Muscle of arm (tissue), 14 donors: ENCODE measurements at places on chromosomes 2 and 18. TPM values are rescaled to one million over a fixed set of nuclear protein-coding genes. Genes with fewer than 3 reads are reported as not detected.

The SF3B1 gene
- polyA plus RNA-seq: 380 TPM

The CCDC93 gene
- polyA plus RNA-seq: 29.8 TPM

The SIX3 gene
- polyA plus RNA-seq: not detected

The LHCGR gene
- polyA plus RNA-seq: not detected

The EMILIN1 gene
- 107 TPM for polyA plus RNA-seq

The DYNAP gene
- not detected for polyA plus RNA-seq

The DOK6 gene
- not detected for polyA plus RNA-seq

The MFSD2B gene
- 2.4 TPM for polyA plus RNA-seq

The POTEE gene
- not detected for polyA plus RNA-seq

The LIPG gene
- polyA plus RNA-seq: 4.2 TPM

DNA sequence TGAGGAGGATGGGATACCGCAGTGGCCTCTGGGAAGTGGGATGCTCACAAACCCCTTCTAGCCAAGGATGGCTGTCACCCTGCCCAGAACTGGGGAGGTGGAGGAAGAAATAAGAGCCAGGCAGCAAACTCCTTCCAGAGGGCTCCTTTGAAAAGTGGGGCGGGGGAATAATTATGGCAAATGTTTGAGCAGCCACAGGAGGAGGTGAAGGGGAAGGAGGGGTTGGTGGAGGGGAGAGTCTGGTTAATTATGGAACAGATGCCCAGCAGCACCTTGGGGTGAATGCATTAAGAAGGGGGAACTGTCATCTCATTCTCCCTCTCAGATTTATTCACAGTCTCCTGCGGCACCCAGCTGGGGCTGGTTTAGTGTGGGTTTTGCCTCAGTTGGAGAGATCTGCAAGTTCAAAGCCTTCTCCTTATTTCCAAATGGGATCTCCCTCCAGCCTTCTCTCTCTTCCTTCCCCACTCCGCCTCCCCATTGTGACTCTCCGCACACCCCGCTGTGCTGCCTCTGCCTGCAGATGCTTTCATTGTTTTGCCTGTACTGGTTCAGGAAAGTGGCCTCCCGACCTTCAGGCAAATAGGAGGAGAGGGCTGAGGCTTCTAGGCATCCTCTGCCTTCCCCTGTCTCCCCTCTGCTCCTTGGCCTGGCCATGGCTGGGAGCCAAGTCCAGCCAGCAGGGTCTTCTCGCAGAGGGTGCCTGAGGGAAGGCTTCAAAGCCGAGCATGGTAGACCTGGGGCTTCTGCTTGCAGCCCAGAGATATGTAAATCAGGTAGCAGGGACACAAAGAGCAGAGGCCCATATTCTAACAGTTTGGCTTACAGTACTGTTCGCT is 457.2 kb upstream of the MEX3C start:
- DNase-seq: no peak

DNA sequence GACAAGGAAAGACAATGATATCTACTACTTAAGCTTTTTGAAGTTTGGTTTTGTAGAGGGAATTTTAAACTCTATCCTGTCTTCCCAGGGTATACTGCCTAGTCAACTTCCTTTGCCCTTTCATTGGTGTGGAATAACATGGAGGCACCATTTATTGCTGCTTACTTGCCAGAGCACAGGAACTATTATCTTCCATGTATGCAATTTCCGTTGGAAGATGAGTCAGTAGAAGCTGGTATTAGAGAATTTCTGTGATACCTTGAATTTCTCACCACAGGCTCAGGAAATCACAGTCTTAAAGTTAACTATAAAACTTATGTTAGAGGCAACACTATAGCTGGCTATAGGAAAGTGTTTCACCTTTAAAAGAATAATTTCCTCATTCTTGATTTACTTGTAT is 40.9 kb upstream of the RGPD4 start:
- DNase-seq: no peak

GRCh38 chr2:54613386-54613785 is 110.1 kb upstream of the EML6 start:
- DNase-seq: no peak

DNA sequence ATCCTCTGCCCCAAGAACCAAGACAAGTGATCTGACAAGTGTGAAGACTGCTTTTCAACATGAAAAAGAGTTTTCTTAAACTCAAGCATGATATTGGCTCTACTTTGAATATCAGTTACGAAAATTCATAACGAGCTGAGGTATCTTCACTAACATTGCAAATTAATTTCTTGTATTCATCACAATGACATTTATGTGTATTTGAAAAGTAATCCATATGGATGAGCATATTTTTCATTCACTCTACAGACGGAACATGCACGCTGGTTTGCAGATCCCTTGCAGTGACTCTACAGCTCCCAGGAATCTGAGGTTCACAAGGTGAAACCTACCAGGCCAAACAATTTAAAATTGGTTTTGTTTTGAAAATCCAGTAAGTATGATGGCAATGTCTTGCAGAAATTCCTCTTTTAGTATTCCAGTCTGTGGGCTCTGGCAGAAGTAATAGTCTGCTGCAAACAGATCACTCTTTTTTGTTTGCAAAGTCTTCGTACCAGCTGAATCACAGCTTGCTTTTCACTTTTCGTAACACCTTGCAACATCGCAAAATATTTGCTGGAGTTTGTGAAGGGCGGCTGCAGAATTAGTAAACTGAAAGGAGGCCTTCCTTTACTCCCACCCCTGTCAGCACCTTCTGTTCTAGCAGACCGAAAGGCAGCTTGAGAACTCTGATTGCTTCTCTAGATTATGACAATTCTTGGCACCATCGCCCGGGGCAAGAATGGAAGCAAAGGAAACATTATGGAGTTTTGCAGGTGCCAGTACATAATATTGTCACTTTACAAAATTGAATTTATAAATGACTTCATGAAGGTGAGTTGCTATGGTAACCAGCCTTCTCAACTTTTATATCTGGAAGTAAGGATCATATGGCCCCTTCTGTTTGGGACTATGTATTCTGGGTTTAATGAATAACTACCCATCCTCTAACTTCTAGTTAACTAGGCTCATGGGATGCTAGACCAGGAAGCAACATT is 168.7 kb downstream of the TMEM247 start:
- no peak for DNase-seq

DNA sequence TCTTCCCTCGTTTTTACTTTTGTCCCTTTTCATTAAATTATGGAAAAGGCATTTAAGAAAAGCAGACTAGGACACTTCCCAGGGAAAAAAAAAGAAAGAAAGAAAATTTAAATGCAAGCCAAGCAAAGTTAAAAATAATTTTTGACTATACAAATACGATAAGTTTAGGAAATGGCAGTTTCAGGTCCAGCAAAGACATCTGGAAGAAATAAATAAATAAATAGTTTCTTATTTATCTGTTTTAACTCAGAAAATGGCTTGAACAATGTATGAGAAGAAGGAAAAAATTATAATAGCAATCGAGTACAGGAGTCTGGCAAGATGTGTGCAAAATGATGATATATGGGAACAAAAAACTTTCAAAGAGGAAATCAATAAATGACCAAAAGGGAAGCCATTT is 114.6 kb upstream of the NCKAP5 start:
- peak; percentile 55 for DNase-seq

DNA sequence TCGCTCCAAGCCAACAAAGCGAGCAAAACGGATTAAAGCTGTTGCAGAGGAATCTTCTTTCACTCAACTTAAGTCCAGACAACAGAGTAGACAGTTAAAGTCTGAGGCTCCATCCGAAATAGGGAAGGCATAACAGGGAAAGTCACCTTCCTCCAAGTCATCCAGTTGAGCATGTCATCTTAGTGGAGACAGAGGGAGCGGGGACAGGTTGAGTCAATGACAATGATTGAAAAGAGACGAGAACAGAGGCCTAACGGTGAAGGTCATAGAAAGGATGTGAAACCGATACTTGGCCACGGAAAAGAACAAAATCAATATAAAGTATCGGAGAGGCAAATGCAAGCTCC is 455 bp downstream of the C18orf32 start:
- DNase-seq: no peak

GRCh38 chr2:37366773-37367172 is 22.3 kb downstream of the QPCT start:
- no peak for DNase-seq

DNA sequence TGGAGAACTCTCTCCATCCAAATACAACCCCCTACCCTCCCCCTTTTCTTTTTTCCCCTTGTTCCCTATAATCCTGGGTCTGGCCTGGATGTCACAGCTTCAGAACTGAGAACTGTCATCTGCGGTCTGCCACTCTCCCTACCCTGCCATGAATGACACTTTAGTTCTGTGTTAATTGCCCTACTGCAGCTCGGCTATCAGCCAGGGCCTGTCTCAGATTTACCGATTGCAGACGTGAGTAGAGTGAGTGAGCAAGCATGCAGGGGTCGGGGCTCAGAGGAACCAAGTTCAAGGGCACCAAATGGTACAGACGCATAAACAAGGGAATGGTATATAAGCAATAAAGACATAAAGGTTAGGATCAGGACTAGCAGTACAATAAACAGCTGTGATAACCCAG is 967.8 kb downstream of the BCL11A start:
- no peak for DNase-seq

GRCh38 chr18:40904295-40904694 is 1050.7 kb upstream of the PIK3C3 start:
- no peak for DNase-seq

- no peak for DNase-seq
These were observed 158.3 kb downstream of the MTX2 start for GRCh38 chr2:176427549-176427948.

DNA sequence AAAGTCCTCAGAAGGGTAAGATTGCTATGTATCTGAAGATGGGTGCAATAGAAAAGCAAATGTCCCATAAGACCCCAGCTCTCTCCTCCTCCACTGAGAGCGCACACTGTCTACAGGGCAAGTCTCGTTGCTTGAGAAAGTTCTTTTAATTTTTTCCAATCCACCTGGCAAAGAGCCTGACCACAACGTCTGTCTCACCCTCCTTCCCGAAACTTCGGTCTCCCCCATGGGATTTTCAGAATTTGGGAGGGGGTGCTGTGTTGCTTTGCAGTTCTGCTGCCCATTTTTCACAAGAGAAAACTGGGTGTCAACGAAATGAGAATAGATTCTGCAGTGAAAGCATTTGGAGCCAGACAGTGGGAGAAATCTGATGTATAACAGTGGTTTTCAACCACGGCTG is 40.4 kb downstream of the SERTAD2 start:
- no peak for DNase-seq

- no peak for DNase-seq
These were observed 1154.4 kb downstream of the DPP10 start for GRCh38 chr2:115596659-115597375.

GRCh38 chr2:238694922-238695321 is 153.0 kb upstream of the TWIST2 start:
- DNase-seq: no peak

DNA sequence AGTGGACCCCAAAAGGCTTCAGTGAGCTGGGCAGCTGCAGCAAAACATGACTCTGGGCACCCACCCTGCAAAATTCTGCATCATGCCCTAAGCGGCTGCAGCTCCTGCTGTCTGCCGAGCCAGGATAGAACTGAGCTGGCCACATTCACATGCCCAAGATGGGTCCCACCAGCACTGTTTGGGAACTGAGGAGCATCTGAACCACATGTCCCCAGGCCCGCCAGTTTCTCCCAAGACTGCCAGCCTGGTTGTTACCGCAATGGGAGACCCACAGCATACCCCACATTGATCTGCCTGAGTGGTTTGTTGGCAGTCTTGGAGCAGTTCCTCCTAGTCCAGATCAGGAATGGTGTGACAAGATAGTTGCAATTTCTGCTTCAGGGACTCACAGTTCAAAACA is 946.8 kb downstream of the CPS1 start:
- no peak for DNase-seq

DNA sequence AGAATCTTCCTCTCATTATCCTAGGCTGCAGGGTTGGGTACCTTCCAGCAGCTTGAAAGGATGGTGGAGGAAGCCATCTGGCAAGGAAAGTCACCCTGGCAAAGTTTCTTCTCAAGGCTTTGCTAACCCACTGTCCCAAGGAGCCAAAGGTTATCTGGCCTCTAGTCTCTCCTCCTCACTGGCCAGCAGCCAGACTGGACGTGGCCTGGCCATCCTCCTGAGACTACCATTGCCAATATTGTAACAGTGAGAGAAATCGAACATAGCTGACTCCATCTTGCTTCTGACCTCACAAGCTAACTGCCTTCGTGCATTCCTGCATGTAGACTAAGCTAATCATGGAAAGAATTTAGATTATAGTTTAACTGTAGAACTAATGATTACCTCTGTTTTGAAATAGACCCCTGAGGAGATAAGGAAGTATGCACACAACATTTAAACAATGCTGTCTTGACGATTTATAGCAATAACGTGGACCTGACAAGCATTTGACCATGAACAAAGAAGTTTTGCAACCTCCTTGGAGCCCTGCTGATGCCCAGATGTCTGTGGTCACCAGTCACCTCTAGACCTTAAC is 7.8 kb upstream of the ANXA4 start:
- DNase-seq: peak; percentile 69

GRCh38 chr2:140177086-140177485 is 1396.9 kb upstream of the NXPH2 start:
- DNase-seq: no peak

DNA sequence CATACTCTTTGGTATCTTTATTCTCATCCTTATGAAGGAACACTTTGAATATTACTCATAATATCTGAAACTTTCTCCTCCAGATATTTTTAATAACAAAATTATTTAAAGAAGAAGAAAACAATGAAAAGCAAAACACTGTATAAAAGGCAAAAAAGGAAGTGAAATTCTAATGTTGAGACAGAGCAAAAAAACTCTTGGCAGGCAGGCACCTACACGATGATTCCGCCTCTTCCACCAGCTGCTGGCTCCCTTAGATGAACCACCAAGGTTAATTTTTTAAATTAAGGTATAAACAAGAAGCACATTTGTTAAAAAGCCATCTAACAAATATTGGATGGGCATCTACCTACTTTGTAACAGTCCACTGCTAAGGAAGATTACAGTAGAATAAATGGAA is 434.7 kb downstream of the EPHA4 start:
- no peak for DNase-seq

DNA sequence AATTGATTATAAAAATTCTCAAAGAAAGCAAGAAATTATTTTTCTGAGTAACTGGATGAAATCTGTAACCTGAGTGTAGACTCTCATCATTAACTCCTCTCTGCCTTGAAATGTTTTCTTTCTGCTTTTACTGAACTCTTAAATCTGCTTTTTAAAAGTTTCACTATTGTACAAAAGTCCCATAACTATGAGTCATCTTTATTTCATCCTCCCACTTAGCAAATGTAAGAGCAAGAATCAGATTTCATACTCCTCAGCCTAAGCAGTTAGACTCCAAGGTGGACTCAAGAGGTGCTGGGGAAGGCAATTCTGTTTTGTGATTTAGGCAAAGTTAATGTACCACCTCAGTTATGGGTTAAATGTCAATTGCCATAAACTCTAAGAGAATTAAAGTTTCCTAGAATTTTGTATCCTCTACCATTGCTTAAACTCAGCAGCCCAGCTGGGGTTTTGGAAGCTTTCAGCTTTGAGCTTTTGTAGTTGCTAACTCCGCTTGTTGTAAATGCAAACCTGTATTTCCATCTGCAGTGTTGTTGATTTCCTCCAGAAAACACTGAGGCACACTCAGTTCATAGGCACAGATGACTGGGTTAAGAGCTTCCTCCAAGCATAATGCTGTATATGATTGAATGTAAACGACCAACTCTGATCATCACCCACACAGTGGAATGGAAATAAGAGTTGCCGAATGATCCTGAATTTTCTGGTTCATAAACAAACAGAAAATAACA is 268.8 kb downstream of the ARHGAP15 start:
- peak; percentile 13 for DNase-seq

- DNase-seq: no peak
These were observed 75.3 kb upstream of the CHN1 start for GRCh38 chr2:175080479-175080878.
